H1 (cell line): ENCODE measurements at places on chromosomes 1 and 21.

- no peak for DNase-seq
Measured at GRCh38 chr1:192809307-192810252, 741 bp downstream of the RGS2 start.

DNA sequence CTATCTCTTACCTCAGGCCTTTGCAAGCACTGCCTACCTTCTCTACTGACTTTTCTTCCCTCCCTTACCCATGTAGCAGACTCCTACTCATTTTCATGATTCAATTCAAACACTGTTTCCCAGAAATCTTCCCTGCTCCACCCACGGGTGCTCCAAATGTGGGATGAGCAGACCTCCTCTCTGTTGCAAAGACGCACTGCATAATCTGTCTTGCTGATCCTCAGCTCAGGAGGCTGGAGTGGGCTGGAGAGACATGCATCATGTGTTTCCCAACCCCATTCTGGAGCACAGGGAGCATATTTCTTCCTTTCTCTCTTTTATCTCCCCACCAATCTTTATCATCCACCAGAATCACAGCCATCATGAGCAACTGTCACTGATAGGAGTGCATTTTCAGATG, 459.9 kb upstream of the NFIA start:
- no peak for DNase-seq

DNA sequence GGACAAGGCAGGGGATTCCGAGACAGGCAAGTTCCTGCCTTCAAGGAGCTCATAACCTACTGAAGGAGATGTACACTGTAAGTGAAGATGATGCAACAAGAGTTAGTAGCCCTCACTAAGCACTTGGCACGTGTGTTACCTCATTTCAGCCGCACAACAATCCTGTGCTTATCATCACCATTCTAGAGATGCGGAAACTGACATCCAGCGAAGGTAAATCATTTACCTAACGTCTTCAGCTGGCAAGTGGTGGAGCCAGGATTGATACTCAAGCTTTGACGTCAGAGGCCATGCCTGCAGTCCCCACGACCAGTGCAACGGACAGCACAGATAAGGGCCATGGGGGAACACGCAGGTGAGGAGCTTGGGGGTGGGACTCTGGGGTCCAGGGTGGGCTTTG, 2.9 kb upstream of the UBXN10 start:
- no peak for DNase-seq

DNA sequence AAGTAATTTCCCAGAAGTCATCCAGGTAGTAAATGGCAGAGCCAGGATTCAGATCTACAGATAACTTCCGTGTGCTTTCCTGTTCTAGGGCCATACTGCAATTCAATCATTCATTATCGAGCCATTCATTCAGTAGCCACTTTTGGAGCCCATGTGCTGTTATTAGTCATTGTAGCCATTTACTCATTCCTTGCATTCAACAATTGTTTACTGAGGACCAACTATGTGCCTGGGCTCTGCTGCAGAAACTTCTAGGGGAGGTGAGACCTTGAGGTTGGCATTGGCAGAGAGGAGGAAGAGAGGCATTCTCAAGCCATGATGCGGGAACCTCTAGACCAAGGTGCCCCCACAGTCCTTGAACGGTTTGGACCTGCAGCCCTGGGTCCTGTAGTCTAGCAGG, 27.9 kb downstream of the EPHB2 start:
- no peak for DNase-seq

- no peak for DNase-seq
Measured at GRCh38 chr1:72186733-72187307, 95.5 kb downstream of the NEGR1 start.

- no peak for DNase-seq
Measured at GRCh38 chr1:245829826-245830225, 675.0 kb downstream of the KIF26B start.

DNA sequence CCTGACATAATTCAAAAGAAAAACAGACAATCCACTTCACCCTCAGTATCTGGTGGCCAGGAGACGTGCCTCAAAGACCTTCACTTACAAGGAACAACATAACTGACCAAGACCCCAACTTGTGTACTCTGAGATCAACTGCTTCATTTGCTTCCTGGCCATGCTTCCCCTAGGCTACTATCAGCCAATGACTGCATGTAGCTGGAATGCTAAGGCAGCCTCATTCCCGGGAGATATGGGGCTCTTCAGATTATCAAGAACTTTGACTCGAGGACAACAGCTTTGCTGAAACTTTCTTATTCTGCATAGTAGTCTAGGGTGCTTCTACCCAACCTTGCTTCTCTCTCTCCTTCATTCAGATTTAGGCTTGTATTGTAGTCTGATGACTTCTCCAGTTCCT, 11.7 kb upstream of the UCK2 start:
- DNase-seq: no peak

DNA sequence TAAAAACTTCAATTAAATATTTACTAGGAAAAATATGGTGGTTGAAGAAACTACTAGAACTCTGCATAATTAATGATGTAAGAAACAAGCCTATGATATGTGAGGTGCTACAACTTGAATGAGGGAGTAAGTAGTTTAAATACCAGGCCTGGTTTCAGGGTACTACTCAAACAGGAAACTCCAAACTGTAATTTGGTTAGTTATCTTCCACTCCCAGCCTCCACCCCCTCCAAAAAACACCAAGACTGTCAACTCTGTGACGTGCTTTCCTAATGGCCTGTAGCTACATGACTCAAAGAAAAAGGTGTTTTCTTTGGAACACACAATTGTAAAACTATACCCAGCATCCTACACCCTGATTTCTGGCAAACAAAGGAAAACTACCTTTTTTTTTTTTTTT, 55.9 kb upstream of the RCC1 start:
- no peak for DNase-seq

- DNase-seq: no peak
Measured at GRCh38 chr1:15848143-15848928, 829 bp downstream of the SPEN start.

DNA sequence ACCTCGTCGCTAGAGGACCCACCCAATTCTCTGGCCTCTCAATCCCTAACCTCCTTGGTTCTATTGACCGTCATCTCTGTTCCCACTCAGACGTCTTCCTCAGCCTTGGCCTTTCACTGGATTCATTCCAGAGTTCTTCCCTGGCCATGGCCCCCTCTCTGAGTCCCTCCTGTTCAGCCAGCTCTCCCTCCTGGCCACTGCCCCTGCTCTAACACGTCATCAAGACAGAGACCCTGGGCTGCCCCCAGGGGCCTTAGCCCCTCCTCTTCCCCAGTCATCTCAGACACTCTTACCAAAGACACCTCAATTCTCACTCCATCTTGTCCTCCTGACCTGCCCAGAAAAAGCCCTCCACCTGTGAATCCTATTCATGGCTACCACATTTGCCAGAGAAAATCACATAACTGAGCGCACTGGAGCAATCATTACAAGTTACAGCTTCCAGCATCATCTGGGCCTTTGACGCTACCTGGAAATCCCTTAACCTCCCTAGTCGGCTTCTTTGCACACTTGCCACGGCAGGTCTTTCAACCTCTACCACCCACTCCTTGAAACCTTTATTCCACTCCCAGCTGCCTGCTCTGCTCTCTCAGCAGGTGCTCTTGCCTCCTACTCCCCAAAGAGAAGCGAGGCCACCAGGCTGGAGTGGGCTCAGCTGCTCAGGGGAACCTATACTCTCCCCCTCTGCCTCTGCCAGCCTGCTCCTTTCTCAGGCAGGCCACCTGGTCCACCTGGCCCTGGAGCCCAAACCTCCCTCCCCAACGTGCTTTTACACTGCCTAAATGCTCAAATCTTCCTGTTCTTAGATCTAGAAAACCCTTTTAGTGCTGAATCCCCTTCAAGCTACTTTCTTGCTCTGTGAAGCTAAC, 14.0 kb downstream of the DCST2 start:
- no peak for DNase-seq

DNA sequence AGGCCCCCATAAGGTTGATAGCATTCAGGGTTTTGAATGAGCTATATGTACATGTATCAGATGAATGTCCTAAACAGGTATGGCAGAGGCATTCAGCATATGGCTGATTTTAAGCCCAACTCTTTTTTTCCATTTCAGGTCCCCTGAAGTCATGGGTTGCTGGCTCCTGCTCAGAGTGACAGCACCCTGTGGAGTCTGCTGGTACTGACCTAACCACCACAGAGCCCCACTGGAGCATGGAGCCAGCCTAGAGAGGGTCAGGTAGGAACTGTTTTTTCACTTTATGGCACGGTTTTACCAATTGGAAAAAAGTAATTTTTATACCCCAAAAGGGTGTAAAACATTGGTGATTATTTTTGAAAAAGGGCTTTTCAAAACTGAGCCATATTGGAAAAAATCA, 82.5 kb upstream of the MPC2 start:
- DNase-seq: no peak

GRCh38 chr21:43974791-43975468, 37.2 kb upstream of the TRAPPC10 start:
- DNase-seq: no peak

- no peak for DNase-seq
Measured at GRCh38 chr1:225931270-225932136, 7.5 kb upstream of the PYCR2 start.

DNA sequence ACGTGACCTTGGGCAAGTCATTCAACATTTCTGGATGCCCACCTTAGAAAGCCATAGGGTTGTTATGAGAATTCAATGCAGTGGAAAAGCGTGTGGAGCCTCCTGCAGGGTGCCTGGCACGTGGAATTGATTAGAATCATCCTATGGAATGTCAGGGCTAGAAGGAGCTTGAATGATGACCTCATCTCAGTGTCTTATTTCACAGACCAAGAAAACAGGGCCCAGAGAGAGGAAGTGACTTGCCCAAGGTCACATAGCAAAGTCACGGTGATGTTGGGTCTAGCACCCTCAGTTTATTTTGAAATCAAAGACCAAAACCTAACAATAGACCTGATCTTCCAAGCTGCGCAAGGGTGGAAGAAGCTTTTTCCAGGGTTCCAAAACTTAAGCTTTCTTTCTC, 6.0 kb downstream of the TRABD2B start:
- no peak for DNase-seq

DNA sequence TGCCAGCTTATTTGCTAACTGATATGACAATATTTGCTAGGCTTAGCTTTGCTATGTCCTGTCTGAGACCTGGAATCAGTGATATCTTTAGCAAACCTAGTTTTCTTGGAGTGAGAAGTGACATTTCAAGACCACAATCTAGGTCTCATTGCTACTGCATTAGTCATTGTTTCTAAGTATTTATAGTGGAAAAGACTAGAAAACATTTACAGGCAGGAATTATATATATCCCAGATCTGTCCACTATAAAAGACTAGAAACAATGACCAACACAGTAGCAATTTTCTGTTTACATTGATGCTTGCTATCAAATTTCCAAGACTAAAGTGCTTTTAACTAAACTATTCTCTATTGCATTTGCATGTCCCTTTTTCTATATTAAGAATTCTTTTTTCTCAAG, 5.0 kb upstream of the RGS18 start:
- DNase-seq: no peak

DNA sequence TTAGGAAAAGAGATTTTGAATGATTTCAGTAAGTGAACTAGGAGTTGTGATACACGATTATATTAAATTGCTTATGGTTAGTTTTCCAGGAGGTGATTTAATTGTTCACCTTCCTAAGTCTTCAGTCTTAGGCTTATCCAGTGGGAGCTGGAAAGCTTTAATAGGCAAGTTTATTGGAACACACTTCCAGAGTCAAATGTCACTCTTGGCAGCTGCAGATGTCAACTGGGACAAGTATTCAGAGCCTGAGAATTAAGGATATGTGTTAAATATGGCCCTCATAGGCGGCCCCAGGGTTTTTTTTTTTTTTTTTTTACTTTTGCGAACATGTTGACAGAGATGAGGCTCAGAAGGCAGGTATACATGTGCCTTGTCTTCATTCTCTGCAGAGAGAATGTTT, 29.2 kb downstream of the UCK2 start:
- DNase-seq: no peak

GRCh38 chr1:211118407-211119102, 15.4 kb downstream of the KCNH1 start:
- no peak for DNase-seq

- DNase-seq: no peak
Measured at GRCh38 chr1:19074902-19075721, 118.6 kb upstream of the IFFO2 start.

DNA sequence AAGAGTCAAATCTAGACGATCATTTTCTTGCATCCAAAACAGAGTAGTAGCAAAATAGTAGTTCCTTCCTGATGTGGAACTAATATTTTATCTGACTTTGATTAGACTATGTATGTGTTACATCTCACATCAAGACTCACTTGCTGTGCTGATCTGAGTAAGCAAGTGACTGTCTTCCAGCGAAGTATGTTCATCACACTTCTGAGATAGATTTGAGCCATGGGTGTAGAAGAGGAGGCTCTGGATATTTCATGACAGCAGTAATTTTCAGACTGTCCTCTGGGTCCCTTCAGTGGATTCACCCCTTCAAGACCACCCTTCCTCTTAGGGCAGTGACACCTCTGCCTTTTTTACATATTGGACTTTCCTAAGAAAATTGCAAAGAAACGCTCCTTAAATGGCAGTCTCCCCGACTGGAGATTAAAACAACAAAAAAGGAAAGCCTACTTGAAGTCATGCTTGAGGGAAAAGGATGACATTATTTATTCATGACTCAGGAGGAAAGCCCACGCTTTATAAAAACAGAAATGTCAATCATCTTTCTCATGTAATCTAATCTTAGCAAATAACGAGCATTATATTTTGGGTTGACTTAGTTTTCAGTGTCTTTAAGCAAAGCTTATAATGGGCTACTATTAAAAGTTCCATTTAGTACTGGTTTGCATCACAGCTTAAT, 22.8 kb downstream of the ATP1B1 start:
- DNase-seq: no peak

DNA sequence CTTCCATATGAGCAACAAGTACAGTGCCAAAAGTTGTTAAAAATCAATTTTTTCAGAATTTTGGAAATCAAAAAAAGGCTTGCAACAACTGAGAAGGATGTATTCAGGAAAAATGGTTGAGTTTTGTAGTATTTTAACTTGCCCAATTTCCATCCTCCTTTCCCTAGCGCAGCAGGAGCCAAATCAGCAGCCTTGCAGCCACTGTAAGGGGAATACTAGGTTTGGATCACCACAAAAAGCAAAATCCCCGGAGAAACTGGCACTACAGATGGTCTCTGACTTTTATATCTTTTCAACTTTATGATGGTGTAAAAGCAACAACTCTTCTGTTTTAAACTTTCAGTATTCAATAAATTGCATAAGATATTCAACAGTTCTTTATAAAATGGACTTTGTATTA, 17.9 kb downstream of the DBT start:
- no peak for DNase-seq
